ENCODE measurements at places on chromosomes 2 and 18.
A peak's percentile ranks its signal among the peaks of the same experiment; 100 is the strongest.

DNA sequence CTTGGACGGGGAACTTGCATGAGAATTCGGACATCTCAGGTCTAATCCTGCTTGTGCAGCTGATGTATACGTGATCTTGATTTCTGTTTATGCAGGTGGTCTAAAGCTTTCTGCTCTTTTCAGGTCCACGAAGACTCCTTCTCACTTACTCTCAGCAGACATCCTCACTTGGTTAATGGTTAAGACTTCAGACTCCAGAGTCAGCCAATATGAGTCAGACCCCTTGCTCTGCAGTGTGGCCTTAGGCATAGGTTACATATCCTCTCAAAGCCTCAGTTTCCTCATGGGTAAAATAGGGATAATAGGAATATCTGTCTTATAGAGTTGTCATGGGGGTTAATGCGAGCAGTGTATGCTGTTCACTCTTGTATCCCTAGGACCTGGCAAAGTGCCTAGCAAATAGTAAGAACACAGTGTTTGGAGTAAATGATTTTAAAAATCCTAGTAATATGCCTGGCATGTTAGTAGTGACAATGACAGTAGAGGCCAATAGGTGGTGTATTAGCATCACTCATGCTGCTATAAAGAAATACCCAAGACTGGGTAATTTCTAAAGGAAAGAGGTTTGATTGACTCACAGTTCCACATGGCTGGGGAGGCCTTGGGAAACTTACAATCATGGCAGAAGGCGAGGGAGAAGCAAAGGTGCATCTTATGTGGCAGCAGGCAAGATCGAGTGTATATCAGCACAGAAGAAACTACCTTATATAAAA is 42.3 kb downstream of the XRCC5 start:
- DNase-seq: no peak

DNA sequence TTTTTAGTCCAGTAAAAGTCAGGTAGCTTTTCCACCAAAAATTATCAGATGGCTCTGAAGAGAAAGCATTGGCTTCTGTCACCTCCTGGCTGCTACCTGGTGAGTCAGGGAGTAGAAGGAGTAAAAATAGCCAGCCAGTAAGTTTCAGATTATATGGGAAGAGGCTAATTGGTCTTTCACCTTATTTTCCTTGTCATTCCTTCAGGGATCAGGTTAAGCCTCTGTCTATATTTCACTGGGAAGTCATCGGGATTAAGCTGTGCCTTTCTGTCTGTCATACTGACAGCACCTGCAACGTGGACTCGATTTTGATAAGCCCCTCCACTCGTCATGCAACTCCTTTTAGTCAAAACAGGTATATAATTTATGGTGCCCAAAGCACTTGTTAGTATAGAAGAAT is 380.7 kb upstream of the CELF4 start:
- DNase-seq: no peak

- DNase-seq: peak; percentile 11
Observed at GRCh38 chr2:208062113-208062512, 36.8 kb upstream of the PLEKHM3 start.

- DNase-seq: no peak
Observed at GRCh38 chr2:25373269-25373981, 31.7 kb upstream of the DNMT3A start.

- DNase-seq: no peak
Observed at GRCh38 chr2:164617466-164617865, 3.8 kb downstream of the GRB14 start.

DNA sequence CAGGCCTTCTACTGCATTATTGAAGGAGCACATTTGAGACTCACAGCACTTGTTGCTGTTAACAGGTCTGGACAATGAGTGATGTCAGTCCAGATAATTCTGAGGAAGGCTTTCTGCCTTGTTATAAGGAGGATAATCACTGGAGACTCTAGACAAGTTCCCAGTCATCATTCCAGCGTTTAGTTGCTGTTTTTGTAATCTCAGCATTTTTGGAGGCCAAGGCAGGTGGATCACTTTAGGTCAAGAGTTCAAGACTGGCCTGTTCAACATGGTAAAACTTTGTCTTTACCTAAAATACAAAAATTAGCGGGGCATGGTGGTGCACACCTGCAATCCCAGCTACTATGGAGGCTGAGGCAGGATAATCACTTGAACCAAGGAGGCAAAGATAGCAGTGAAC is 39.6 kb upstream of the TRIM43B start:
- DNase-seq: no peak

DNA sequence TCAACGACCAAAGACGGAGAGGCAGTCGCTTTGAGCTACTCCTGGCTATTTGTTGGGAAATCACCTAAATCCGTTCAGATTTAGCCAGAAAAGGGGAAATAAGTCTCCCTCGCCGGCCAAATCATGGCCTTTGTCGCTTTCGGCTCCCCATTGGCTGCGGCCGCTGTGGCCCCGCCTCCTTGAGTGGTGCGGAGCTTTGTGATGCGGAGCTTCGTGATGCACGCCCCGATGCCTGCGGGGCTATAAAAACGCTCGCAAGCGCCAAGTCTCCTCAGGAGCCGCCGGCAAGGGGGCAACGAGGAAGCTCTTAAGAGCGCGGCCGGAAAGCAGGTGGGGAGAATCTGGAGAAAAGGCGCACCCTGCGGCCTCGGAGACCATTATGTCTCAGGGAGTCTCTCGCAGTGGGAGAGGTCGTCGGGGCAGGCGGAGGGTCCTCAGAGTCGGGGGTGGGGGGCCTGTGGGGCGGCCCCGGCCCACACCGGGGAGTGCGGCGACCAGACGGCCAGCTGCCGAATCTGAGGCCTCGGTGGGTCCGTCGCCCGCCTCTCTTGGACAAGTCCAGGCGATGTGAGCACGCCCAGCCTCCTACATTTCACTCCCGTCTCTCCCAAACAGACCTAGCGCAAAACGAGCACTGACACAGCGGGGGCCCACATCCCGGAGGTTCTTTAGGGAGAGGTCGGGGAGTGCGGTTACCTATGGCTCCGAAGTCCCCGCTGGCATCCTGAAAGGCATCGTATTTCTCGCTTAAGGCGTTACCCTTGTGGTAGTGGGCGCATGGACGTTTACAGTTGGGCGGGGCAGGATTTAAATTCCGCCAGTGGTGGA is at the start of gene CABYR:
CABYR (plus strand) TSS at position 274 of the 828 bp plus-strand sequence. CDS start 4,053 bp downstream, outside the sequence.
- peak; percentile 53 for DNase-seq

GRCh38 chr2:168607992-168608391 is 151.9 kb downstream of the CERS6 start:
- DNase-seq: no peak

DNA sequence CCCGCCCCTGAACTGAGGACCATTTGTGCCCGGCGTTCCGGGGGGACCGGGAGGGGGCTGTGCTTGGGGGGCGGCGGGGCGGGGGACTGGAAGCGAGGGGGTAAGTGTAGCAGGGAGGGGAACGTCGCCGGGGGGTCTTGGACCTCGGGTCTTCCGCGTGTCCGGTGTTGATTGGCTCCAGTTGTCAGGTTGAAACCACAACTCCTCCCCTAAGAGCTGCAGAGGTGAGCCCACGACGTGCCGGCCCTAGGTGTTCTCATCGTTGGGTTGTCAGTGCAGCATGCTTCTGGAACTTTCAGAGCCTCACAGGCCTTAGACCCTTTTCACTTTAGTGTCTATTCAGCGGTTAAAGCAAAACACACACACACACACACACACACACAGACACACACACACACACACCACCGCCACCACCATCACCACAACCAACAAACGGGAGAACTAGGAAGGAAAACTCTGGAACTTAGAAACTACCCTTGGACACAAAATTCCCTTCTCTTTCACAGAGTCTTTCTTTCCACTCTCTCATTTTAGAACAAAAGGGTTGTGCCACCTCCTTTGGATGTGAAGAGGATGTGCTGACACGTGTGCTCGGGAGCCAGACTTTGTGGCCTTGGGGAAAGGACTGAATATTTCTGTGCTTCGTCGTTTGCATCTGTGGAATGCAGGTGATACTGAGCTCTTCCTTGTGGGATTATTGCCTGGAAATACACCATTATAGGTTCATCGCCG is 6.7 kb upstream of the DLX2 start:
- DNase-seq: no peak

DNA sequence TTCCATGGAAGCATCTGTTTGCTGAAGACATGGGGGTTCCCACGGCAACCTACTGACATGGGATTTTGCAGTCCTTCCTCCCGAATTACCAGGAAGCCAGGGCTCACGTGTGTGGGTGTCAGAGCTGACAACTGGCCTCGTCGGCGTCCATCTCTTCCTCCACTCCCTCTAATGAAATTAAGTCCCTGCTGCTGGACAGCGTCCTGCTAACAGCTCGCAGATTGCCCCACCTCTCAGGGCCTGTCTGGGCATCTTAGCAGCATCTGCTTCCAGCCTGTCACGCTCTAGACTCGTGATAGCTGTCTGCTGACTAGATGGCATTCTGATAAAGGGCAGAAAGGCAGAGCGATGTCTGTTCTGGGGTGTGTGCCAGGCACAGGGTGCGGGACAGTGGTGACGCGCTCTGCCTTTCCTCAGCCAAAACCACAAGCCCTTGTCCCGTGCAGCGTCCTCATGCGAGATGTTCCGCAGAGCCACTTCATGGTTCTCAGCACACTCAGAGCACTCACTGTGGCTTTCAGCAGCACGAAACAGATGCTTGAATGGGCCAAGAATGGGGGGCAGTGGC is 161.1 kb downstream of the ARL4C start:
- DNase-seq: peak; percentile 43

DNA sequence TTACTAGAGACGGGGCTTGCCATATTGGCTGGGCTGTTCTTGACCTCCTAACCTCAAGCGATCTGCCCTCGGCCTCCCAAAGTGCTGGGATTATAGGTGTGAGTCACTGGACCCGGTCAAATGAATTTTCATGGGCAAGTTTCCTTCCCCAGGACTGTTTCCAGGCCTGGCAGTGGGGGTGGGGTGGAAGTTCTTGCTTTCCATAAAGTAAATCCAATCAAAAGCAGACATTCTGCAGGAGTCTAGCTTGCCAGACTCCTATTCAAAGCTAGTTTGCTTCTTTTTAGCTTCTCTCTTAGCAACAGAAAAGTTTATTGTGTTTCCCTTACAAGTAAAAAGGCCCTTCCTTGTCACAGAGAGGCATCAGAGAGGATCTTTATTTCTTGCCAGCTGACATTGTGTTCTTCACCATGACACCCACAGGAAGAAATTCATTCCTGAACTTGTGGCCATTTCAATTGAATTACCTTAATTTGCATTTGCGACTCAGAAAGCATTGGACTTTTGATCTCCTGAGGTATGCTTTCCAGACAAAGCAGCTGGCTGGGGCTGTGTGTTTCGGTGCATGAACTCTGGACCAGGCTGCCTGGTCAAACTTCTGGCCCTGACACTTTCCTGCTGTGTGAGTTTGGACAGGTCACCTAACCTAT is 37.9 kb downstream of the LYPD1 start:
- DNase-seq: no peak

- no peak for DNase-seq
Observed at GRCh38 chr18:68796936-68797690, 767 bp upstream of the CCDC102B start.

DNA sequence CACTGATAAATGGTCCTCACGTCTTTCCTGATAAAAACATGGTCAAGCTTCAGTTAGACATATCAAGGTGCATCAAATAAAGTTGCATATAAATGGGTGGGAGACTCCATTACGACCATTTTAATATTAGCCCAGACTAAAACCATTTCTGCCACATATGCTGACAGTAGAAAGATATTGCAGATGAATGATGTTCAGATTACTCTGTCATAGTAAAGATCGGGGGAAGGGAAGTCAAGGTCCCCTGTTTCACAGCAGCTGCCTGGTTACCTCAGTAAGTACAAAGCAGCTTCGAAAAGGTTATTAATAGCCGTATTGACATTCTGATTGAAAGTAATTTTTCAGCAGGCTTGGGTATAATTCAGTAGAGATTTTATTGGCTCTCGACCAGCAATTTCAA is 927.7 kb upstream of the CDH2 start:
- no peak for DNase-seq

DNA sequence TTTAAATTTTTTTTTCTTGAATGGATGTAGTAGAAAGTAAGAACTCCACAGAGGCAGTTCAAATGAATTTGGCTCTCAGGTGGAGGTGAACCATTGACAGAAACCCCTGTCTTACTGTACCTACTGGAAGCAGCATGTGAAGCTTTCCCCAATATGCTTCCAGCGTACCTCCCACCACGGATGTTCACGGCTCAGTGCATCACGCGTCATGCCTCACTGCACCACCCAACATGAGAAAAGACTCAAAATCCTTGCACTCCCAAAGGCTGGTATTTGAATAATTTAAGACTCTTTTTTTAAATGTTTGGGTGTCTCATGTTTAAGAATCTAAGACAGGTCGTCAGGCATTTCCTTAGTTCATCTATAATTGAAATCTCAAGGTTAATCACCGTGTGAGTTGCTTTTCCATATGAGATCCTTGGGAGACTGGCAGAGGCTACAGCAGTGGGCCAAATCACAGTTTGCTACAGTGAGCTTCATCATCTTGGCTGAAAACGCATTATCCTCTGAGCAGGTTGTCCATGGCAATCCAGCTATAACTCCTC is 846.4 kb downstream of the DCDC2C start:
- DNase-seq: no peak

GRCh38 chr18:57811477-57812125 is 8.5 kb upstream of the ATP8B1 start:
- no peak for DNase-seq

- DNase-seq: no peak
Observed at GRCh38 chr2:41932241-41933045, 115.4 kb upstream of the PKDCC start.

Measured in activated CD4-positive, alpha-beta T cell treated with anti-CD3 and anti-CD28 coated beads, Interleukin-2, amount 50 U/mL, for 16 hours (primary cell).